ENCODE measurements at places on chromosomes 2 and 18. TPM values are rescaled to one million over a fixed set of nuclear protein-coding genes. Genes with fewer than 3 reads are reported as not detected.

DNA sequence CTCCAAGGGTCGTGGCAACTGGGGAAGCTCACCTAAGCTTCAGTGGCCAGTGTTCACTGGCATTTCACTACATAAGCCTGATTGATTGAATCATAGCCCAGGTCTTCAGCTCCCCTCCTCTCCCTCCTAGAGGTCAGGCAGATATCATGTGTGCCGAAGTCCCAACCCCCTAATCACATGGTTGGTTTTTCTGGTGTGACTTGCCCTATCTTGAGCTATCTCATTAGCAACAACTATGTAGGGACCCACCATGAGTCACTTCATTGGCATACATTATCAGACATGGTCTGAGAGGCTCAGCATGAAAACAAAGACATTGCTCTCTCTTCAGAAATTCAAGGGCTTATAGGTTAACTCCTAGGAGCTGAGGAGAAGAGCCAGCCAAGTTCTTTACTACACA, 76.8 kb downstream of the LYPD1 start:
- DNase-seq = no peak

DNA sequence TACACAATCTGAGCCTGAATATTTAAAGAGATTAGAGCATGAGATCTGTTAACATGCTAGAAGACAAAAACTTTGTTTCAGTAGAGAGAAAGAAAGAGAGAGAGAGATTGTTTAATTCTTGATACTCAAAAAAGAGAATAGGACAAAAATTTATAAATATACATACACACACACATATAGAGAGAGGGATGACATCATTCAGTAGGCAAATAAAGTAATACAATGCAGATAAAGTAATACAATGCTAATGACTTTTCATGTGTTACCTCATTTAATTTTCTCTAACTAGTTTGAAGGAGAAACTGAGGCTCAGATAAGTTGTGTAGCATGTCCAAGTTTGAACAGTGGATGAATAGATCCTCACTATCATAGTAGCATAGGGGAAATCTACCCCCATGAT, 286.4 kb downstream of the CMPK2 start:
- DNase-seq = no peak

GRCh38 chr2:10222-10875, 36.0 kb downstream of the FAM110C start:
- DNase-seq = peak; percentile 28

DNA sequence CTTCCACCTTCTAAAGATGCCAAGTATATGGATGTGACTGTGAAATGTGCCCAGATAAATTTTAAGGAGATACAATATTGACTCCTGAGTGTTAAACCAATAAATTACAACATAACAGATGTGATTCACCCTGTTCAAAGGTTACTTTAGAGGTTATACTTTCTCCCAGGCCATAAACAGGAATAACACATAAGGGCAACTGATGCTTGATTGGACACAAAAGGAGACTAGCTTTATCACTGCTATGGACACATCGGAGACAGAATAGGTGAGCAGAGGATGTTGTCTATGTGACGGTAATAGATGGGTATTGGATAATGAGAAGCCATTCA, 31.9 kb upstream of the SLC25A52 start:
- no peak for DNase-seq

DNA sequence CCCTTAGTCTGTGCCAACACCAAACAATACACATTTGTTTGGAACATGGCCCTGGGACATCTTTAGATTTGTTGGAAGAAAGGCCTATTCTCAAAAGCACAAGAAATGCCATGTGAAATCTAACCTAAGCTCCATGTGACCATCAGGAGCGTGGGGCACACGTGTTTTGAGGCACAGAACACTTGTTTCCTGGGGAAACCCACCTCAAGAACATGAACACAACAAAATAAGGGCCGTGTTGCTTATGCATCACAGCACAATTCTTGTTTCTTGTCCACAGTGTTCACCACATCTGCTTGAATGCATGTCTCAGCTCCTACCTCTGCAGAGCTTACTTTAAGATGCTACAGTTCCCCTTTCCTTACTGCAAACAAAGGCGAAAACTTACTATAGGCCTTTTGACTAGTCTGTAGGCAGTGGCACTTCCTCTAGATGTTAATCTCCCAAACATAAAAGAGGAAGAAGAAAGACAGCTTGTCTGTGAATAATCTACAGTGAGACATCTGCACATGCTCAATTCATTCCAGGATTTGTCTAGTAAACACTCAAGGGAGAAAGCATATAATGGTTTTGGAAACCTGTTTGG, 165.0 kb downstream of the ANKRD44 start:
- DNase-seq = peak; percentile 35

The FSHR gene
- total RNA-seq = not detected

GRCh38 chr2:239864247-239865058, 160.7 kb downstream of the NDUFA10 start:
- no peak for DNase-seq

DNA sequence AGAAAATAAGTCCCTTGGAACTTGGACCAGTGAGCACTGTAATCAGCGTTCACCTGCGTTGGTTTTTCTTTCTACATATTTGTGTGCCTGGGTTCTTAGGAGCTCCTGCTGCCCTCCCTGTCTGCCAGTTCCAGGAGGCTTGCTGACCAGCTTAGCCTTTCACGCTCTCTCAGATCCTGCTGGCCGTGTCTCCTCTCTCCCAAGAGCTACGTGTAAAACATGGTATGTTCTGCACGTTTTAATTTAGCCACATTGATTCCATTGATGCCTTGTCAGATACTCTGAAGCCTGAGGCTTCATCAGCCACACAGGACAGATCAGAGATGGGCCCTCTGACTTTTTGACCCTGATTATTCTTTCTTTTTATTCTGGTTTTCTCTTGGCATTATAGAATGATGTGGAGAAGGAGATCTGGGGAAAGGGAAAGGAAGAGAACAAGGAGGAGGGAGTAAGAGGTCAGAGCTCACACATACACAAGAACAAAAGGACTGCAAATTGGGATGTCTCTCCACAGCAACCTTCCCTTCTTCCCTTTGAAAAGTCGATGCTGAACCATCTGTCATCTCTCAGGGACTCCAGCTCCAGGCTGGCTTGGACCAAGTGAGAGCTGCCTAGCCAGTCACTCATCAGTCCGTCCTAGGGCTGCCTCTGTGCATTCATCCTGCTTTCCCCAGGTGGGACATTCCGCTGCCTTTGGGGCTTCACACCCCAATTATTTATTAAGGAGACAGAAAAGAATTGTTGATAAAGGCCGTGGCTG, 152.8 kb downstream of the PIK3C3 start:
- no peak for DNase-seq

DNA sequence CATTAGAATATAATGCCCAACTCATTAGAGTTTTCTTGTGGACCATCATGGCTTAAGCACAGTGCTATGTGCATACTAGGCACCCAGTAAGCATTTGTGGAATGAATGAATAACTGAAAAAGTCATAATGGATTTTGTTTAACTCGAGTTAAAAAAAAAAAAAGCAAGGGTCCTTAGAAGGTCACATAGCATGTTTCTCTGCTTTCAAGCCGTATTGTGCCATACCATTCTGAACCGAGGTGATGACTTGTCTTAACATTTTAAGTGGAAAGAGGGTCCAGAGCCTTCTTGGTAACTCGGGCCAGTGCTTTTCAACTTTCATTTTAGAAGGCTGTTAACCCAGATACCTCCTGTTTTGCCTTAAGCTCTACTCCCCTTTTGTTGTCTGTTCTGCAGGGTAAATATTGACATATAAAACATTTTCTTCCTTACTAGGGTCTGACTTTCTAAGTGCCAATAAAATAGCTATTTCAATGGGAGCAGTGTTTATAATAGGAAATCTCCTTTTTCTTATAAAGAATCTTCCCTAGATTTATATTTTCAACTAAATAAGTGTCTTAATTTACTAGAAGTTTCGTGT, 787 bp upstream of the ADGRF3 start:
- no peak for DNase-seq

The ALKAL2 gene
- total RNA-seq = not detected

GRCh38 chr18:52670896-52671295, 330.9 kb downstream of the DCC start:
- no peak for DNase-seq

- DNase-seq = peak; percentile 87
These were observed 4.7 kb upstream of the HPCAL1 start for GRCh38 chr2:10297959-10298531.

DNA sequence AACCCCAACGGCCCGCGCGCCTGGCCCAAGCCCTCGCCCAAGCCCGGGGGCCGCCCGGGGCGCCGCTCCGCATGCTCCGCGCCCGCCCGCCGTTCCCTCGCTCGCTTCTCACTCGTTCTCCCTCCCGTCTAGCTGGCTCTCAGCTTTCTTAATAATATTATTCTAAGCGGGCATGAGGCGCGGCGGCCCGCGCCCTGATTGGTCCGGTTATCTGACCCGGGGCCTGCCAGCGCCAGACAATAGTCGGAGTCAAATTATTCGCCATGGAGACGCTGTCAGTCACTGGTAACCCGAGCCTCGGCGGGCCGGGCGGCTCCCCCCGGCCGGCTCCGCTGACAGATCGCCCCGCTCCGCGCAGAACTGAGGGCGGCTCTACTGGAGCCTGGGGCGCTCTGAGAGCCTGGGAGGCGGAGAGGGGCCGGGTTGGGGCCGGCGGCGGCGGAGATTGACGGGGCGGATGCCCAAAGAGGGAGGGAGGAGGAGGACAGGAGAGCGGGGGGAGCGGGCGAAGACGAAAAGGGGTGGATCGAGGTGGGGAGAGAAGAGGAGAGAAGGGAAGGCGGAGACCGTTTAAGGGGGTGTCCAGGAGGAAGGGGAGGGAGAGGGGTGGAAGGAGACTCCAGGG, at the start of gene SIX2:
SIX2 (minus strand) TSS at position 150 of the 625 bp plus-strand sequence. CDS start 342 bp downstream, outside the sequence.
- DNase-seq = no peak

GRCh38 chr18:31722369-31722957, 38.1 kb upstream of the B4GALT6 start:
- DNase-seq = peak; percentile 90

DNA sequence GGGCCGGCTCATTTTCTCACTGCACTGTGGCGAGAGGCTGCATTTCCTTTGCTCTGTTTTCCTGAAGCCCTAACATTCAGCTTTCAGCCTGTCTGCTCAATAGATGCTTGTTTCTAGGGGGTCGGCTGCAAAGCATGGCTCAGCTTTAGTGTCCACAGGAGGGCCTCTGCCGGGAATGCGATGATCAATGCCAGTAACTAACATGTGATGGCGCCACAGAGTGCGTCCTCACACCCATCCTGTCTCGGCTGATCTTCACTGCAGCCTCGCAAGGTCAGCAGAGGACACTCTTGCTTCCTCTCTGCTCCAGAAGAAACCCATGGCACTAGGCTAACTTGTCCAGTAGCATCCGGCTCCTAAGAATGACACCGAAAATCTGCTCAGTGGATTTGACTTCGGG, 156.4 kb upstream of the PXDN start:
- no peak for DNase-seq

- no peak for DNase-seq
These were observed 49.7 kb downstream of the RRM2 start for GRCh38 chr2:10172033-10172871.
